Activated CD8-positive, alpha-beta memory T cell treated with anti-CD3 and anti-CD28 coated beads for 4 hours (primary cell): ENCODE measurements at places on chromosomes 2 and 18.

- DNase-seq, result no peak
These were observed 34.3 kb downstream of the ACSL3 start for GRCh38 chr2:222895144-222895543.

- no peak for DNase-seq
These were observed 62.6 kb downstream of the STPG4 start for GRCh38 chr2:47092465-47092864.

GRCh38 chr2:118049140-118049815 is 35.4 kb upstream of the CCDC93 start:
- DNase-seq, result no peak

GRCh38 chr2:12106440-12107080 is 360.1 kb downstream of the LPIN1 start:
- no peak for DNase-seq

- no peak for DNase-seq
These were observed 20.9 kb upstream of the ANXA4 start for GRCh38 chr2:69721022-69721421.

DNA sequence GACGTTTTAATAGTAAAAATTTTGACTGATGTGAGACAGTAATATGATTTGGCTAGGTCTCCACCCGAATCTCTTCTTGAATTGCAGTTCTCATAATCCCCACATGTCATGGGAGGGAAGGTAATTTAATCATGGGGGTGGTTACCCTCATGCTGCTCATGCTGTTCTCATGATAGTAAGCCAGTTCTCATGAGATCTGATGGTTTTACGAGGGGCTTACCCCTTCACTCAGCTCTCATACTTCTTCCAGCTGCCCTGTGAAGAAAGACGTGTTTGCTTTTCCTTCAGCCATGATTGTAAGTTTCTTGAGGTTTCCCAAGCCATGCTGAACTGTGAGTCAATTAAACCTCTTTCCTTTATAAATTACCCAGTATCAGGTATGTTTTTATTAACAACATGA is 327.0 kb upstream of the CDH7 start:
- no peak for DNase-seq

DNA sequence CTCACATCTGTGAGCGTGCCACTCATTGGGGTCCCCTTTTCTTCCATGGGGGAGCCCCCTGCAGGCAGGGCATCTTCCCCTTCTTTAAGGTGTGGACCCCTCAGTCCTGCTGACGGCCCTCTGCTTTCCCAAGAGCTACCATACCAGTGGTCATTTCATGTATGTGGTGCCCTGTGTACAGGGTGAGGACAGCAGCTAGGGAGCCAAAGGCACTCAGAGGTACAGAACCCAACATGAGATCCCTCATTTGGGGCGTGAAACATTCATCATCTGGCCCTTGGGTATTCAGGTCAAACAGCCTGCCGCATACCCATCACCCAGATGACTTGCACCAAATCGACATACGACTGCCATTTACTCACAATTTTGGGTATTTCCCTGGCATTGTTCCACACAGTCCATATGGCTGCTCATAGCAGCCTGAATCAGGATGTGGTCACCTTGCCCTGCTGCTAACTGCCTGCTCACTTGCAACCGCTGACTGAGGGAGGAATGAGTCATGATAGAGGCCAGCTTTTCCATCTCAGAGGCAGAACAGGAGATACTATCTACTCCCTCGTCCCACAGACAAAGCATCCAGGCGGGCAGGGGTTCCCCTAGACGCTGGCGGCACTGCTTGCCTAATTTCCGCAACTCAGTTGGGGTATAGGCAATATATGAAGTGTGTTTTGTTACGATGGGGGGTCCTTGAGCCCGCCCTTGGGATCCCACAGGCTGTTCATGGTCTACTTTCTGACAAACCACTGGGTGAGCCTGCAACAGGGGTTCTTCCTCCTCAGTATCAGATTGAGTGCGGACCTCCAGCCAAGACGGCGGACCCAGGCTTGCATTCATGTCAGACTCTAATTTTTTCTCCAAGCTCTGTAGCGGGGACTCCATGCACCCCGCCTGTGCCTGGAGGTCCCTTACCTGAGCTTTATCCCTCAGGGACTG is 228.6 kb downstream of the SATB2 start:
- DNase-seq, result no peak

- no peak for DNase-seq
These were observed 315.2 kb upstream of the CHAC2 start for GRCh38 chr2:53452400-53452799.

GRCh38 chr2:166436189-166436588 is 57.9 kb downstream of the SCN7A start:
- DNase-seq, result no peak

DNA sequence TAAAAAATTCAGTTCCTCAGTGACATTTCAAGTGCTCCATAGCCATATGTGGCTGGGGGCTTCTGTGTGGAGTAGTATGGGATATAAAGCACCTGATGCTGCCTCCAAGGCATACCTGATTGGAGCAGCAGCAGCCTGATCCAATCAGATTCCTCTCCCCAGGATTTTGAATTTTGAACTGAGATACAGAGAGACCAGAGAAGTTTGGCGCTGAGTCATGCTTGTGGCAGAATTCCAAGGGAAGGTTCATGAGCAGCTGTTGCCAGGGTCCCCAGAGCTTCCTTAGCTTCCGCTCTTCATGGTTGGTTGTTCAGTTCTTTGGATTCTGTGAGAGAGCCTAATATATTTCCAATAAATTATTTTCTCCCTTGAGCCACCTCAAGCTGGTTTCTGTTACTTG is 29.0 kb upstream of the CFAP36 start:
- DNase-seq, result no peak

GRCh38 chr2:68936427-68936826 is 16.3 kb downstream of the GKN2 start:
- DNase-seq, result no peak

DNA sequence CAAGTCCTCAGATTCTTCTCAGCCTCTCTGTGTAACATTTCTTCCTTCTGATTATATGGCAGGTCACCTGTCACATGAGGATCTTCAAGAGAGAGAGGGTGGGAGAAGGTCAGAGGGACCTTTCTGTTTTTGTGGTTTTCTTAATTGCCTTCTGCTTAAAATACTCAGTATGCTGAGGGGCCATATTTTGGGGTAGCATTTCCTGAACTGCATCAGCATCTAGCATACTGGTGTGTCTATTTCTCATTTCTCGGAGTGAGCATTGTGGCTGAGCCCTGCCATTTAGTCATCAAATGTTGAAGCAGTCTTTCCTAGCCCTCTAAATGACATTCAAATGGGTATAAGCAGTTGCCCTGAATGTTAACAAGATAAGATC is 162.7 kb downstream of the MYO3B start:
- DNase-seq, result no peak
